Karpas-422 (cell line): ENCODE measurements at places on chromosomes 5 and 9. TPM values are rescaled to one million over a fixed set of nuclear protein-coding genes. Genes with fewer than 3 reads are reported as not detected.

GRCh38 chr5:148386041-148386440 lies 2.3 kb downstream of the FBXO38 start:
- H3K36me3 ChIP-seq, result peaks cover 3% of the 10 kb centered on the region; the same call in 1 of the 2 replicates
- no peak overlapping the region for H3K27ac ChIP-seq
- peaks cover 37% of the 10 kb centered on the region for H3K4me1 ChIP-seq
- no peaks in the 10 kb centered on the region for H3K27me3 ChIP-seq
- no peak for DNase-seq
- no peak overlapping the region for H3K4me3 ChIP-seq

- no peaks in the 10 kb centered on the region for H3K36me3 ChIP-seq
- no peak overlapping the region for H3K27ac ChIP-seq
- peaks cover 4% of the 10 kb centered on the region for H3K4me1 ChIP-seq
- no peak overlapping the region for H3K4me3 ChIP-seq
Observed at GRCh38 chr5:80059354-80059980, 24.3 kb downstream of the THBS4 start.

DNA sequence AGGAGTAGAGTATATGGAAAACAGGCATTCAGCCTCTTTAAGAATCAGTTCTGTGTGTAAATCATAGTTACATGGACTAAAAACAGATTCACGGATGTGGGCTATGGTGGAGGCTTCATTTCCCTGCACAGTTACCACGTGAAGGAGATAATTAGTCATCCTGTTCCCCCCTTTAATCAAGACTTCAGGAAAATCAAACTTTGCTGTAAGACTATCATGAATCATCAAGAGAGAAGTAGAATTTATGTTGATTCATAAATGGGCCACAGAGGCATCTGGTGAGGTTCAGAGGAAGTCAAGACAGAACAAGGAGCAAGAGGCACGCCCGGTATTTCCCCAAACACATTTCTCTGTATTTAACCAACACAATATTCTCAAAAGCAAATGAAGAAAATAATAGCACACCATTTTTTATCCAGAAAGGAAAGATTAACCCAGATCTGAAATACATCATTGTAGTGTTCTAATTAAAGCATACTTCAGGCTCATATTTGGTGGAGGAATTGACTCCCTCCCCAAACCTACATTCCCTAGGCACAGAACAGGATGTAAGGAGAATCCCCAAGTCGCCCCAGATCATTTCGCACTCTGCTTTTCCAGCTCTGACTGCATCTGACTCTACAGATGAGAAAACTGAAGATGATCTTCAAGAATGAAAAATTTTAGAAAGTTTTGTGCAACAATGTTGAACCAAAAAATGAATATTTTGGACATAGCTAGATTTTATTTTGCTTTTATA lies 175.8 kb upstream of the GAS1 start:
- no peak for DNase-seq
- no peak overlapping the region for H3K4me3 ChIP-seq
- no peaks in the 10 kb centered on the region for H3K36me3 ChIP-seq

GRCh38 chr5:123351240-123351639 lies 72.0 kb downstream of the CEP120 start:
- H3K27ac ChIP-seq, result no peak overlapping the region
- no peak overlapping the region for H3K4me3 ChIP-seq
- no peaks in the 10 kb centered on the region for H3K36me3 ChIP-seq
- no peak for DNase-seq
- no peaks in the 10 kb centered on the region for H3K27me3 ChIP-seq

DNA sequence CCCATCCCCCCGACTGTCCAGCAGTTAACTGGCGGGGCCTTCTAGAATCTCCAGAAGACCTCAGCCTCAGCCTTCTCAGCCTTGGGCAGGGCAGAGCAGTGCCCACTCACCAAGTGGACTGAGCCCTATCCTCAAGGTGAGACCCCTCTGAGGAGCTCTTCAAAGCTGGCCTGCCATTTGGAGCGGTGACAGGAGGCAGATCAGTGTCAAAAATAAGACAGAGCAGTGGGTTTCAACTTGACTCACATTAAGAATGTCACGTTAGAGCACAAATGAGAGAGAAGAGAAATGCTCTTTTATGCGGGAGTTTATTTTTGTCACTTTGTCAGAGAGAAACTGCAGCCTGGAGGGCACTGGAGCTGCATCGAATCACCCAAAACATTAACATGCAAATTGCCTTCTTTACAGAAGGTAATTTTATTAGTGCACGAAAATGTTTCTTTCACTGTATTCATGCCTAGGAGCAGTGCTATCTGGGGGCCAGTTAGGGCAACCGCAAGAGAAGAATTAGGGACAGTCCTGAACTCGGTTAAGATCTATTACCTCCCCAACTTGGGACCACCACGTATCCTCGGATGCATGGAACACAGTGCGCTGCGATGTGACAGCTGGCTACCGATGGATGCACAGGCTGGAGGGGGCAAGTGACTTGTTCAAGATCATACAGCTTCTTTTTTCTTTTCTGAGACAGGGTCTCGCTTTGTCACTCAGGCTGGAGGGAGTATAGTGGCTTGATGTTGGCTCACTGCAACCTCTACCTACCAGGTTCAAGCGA lies 188.5 kb downstream of the DAB2IP start:
- no peak for DNase-seq
- H3K4me3 ChIP-seq, result no peak overlapping the region
- no peaks in the 10 kb centered on the region for H3K27me3 ChIP-seq
- no peaks in the 10 kb centered on the region for H3K36me3 ChIP-seq

DNA sequence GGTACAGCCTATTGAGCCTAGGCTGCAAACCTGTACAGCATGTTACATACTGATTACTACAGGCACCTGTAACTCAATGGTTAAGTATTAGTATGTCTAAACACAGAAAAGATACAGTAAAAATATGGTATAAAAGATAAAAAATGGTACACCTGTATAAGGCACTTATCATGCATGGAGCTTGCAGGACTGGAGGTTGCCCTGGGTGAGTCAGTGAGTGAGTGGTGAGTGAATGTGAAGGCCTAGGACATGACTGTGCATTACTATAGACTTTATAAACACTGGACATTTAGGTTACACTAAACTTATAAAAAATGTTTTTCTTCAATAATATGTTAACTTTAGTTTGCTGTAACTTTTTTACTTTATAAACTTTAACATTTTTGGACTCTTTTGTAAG lies 171.3 kb downstream of the SLC28A3 start:
- no peak overlapping the region for H3K4me3 ChIP-seq
- no peaks in the 10 kb centered on the region for H3K36me3 ChIP-seq
- no peak overlapping the region for H3K27ac ChIP-seq
- H3K4me1 ChIP-seq, result no peaks in the 10 kb centered on the region
- no peak for DNase-seq

- no peak for DNase-seq
- H3K27me3 ChIP-seq, result no peaks in the 10 kb centered on the region
- no peak overlapping the region for H3K27ac ChIP-seq
- no peaks in the 10 kb centered on the region; the same call in 1 of the 2 replicates for H3K4me1 ChIP-seq
Observed at GRCh38 chr5:123156577-123157296, 67.7 kb downstream of the PRDM6 start.

GRCh38 chr5:109701792-109702191 lies 12.1 kb downstream of the MAN2A1 start:
- DNase-seq, result no peak
- no peaks in the 10 kb centered on the region for H3K4me1 ChIP-seq
- no peak overlapping the region for H3K27ac ChIP-seq
- no peak overlapping the region for H3K4me3 ChIP-seq
- no peaks in the 10 kb centered on the region for H3K36me3 ChIP-seq

DNA sequence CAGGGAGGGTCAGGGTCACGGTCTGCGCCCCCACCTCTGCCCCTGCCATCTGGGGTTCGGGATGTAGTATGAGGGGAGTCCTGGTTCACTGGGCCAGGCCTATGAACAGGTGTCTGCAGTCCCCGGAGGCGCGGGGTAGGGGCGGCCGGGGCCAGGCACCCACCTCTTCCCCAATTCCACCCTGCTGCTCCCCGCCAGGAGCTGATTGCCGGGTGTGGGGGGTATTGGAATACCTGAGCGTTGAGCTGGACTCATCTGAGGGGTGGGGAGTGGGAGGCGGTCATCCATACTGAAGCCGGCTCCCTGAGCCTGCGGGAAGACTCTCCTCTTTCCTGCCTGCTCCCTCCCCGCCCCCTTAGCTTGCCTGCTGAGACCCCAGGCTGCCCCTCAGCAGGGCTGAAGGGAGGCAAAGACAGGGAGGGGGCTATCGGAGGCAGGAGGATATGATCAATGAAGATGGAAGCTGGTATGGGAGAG lies 679 bp downstream of the SLC6A7 start:
- H3K4me3 ChIP-seq, result no peak overlapping the region
- H3K36me3 ChIP-seq, result no peaks in the 10 kb centered on the region
- no peak for DNase-seq

DNA sequence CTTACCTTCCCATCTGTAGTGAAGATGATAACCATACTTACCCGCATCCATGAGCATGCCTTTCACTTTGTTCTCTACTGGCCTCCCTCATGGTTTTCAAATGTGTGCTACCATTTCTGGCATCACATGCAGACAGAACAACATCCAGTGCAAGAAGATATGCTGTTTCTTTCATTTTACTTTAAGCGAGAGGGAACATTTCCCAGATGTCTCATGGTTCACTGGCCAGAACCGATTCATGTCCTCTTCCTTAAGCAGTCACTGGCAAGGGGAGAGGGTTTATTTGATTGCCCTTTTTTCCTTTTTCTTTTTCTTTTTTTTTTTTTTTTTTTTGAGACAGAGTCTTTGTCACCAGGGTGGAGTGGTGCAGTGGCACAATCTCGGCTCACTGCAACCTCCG lies 37.7 kb downstream of the ARRDC3 start:
- no peak overlapping the region for H3K27ac ChIP-seq
- no peaks in the 10 kb centered on the region for H3K4me1 ChIP-seq
- H3K27me3 ChIP-seq, result no peaks in the 10 kb centered on the region
- H3K36me3 ChIP-seq, result no peaks in the 10 kb centered on the region
- no peak overlapping the region for H3K4me3 ChIP-seq

- DNase-seq, result no peak
- no peaks in the 10 kb centered on the region for H3K27me3 ChIP-seq
- no peak overlapping the region for H3K27ac ChIP-seq
- H3K4me1 ChIP-seq, result no peaks in the 10 kb centered on the region
Observed at GRCh38 chr5:58912116-58912515, 329.2 kb downstream of the RAB3C start.

DNA sequence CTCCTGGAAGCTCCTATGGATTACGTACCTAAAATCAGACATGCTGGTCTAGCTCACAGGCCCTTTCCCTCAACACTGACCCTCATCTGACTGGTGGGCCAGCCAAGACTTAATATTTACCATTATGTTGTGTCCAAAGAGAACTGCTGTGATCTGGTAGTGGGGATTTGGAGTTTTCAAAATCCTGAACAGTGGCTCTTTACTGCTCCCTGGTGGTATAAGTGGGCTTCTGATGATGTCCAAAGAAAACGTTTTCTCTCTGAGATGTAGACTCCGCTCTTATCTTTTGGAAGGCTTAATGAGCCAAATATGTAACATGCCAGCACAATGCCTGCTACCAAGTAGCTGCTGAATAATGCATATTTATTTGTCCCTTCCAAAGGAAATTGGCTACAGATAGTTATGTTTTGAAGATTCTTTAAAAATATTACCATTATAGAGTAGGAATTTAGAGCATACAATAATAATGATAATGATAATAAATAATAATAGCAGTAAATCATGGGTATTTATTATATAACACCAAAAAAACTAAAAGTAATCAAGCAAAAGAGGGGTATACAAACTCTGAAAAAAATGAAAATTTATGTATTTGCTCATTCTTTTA lies 406.6 kb upstream of the TNC start:
- no peak overlapping the region for H3K27ac ChIP-seq
- no peak overlapping the region for H3K4me3 ChIP-seq
- H3K36me3 ChIP-seq, result no peaks in the 10 kb centered on the region
- H3K27me3 ChIP-seq, result no peaks in the 10 kb centered on the region

DNA sequence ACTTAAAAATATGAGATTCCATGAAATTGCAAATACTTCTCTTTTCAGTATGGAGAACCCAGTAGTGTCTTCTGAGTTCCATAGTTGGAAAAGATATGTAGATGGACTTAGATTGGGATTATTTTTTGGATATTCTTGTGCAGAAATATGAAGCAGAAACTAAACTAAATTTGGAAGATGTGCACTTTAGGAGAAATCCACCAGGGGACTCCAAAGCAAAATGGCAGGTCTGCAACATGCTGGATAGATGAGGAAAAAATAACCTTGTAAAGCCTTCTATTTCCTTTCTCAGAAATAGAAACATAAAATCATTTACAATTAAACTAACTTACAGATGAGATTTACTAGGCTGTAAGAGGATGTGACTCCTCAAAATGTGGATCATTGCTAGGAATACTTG lies 49.2 kb upstream of the MINAR2 start:
- no peaks in the 10 kb centered on the region for H3K4me1 ChIP-seq
- no peak overlapping the region for H3K4me3 ChIP-seq
- no peaks in the 10 kb centered on the region for H3K36me3 ChIP-seq

- H3K27me3 ChIP-seq, result no peaks in the 10 kb centered on the region
- no peaks in the 10 kb centered on the region for H3K4me1 ChIP-seq
- no peaks in the 10 kb centered on the region for H3K36me3 ChIP-seq
- H3K4me3 ChIP-seq, result no peak overlapping the region
- H3K27ac ChIP-seq, result no peak overlapping the region
- no peak for DNase-seq
Observed at GRCh38 chr9:846852-847251, 5.4 kb downstream of the DMRT1 start.

The CAMK4 gene
- 0.04 and 1.6 TPM in 2 replicates for total RNA-seq

The C9orf50 gene
- not detected in 2 replicates for total RNA-seq

The SLC34A1 gene
- total RNA-seq, result not detected in 2 replicates

The SPATA31D4 gene
- not detected in 2 replicates for total RNA-seq

The AK8 gene
- total RNA-seq, result 1.3 TPM in 1 of 2 replicates, not detected in the other

The PSAT1 gene
- 114 and 173 TPM in 2 replicates for total RNA-seq

The FOXD4L6 gene
- 0.30 and 1.5 TPM in 2 replicates for total RNA-seq

The CARD6 gene
- total RNA-seq, result 0.43 and 1.0 TPM in 2 replicates
